Endothelial cell (in vitro differentiated cells): ENCODE measurements at places on chromosomes 1 and 21. TPM values are rescaled to one million over a fixed set of nuclear protein-coding genes. Genes with fewer than 3 reads are reported as not detected.

PCBP3 gene
- 2.5 TPM for total RNA-seq

SLC6A9 gene
- total RNA-seq, result 2.8 TPM

TPTE gene
- not detected for total RNA-seq

SPRR2A gene
- not detected for total RNA-seq

RUNX3 gene
- 1.8 TPM for total RNA-seq

TNFAIP8L2 gene
- 1.6 TPM for total RNA-seq

JAM2 gene
- total RNA-seq, result 0.77 TPM

XCL1 gene
- not detected for total RNA-seq

C1orf94 gene
- total RNA-seq, result not detected

TINAGL1 gene
- total RNA-seq, result 4.5 TPM

SYT6 gene
- total RNA-seq, result 2.1 TPM

HSD11B1 gene
- total RNA-seq, result not detected

NUF2 gene
- 6.0 TPM for total RNA-seq

NEXN gene
- total RNA-seq, result 2.4 TPM

RRAGC gene
- 27.3 TPM for total RNA-seq

CTSS gene
- 0.33 TPM for total RNA-seq
